ENCODE measurements at places on chromosomes 3 and 15.

DNA sequence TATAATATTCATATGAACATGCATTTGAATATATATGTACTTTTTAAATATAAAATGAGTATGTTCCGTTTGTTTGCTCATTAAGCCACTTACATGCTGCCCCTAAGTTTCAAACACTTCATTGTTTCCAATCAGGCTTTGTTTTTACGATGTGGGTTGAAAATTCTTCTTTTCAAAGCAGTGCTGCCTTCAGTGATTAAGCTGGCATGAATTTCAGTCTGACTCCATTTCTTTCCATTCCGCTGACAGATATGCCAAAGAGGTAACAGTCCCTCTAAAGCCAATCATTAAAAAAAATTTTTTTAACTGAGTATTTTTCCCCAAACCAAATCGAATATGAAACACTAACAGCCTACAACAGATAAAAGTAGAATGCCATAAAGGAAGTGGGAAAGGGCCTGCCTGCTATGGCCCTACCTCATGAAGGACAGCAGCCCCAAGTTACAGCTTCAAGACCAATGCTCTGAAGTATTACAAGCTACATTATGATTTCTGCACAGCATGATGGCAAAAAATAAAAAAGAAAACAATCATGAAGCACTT, 40.0 kb downstream of the DCUN1D1 start:
- DNase-seq = no peak

DNA sequence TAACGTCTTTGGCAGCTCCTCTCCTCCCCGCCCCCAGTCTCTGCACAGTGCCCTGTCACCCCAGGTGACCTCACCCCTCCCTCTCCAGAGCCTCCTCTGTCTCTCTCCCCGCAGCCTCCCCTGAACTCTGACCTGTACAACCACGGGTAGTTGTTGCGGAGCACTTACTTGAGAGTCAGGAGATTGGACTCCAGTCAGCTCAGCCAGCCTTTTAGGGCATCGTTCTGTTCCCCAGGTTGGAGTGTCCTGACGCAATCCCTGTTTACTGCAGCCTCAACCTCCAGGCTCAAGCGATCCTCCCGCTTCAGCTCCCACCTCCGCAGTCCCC, 177.7 kb downstream of the UACA start:
- no peak for DNase-seq

DNA sequence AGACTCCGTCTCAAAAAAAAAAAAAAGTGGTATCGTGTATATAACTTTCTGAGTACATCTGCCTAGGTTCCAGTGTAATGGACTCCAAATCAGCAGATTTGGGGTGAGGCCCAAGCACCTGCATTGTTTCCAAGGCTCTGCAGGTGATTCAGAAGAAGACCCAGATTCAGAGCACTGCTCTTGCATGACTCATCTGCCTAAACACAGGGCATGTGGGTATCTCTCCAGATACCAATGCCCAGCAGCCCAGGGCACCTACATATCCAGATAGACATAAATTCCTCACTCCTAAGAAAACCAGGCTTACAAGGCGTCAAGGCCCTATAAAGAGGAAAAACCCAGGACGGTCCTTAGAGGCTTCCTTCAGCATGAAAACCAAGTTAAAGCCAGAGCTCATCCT, 24.3 kb downstream of the NDUFAF1 start:
- no peak for DNase-seq

GRCh38 chr3:189132839-189133238, 38.9 kb upstream of the TPRG1 start:
- DNase-seq = no peak

- DNase-seq = no peak
Observed at GRCh38 chr15:84983711-84984110, 2.1 kb downstream of the PDE8A start.

GRCh38 chr15:78626381-78626995, 5.7 kb upstream of the CHRNA3 start:
- DNase-seq = no peak

GRCh38 chr3:131750256-131750655, 247.5 kb upstream of the MRPL3 start:
- DNase-seq = no peak

DNA sequence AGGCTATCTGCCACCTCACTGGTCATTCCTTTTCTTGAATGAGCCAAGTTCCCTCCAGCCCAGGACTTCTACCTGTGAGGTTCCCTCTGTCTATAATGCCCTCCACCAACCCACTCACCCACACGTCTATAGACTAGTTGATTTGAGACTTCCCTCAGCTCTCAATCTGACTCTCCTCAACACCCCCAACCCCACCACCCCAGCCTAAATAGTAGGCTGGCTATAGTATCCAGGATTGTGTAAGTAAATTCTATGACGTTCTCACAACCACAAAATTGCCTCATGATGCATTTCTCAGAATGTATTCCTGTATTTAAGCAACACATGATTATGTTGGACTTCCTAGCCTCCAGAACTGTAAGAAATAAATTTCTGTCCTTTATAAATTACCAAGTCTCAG, 2.2 kb downstream of the PLSCR1 start:
- DNase-seq = no peak

DNA sequence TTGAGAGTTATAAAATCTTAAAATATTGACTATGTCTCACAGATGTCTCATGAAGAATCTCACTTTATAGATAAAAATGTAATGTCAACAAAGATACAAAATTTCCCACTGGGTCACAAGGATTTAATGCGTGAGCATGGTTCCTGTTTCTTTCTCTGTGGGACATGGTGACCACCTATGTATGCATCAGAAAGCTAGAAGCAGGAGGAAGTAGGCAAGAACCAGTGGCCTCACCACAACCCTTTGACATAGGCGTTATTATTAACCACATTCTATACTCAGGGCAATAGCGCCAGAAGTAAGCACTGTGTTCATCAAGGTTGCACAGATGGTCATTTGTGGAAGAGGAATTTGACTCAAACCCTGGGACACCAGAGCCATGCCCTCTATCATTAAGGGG, 11.7 kb upstream of the ADAMTS17 start:
- no peak for DNase-seq

DNA sequence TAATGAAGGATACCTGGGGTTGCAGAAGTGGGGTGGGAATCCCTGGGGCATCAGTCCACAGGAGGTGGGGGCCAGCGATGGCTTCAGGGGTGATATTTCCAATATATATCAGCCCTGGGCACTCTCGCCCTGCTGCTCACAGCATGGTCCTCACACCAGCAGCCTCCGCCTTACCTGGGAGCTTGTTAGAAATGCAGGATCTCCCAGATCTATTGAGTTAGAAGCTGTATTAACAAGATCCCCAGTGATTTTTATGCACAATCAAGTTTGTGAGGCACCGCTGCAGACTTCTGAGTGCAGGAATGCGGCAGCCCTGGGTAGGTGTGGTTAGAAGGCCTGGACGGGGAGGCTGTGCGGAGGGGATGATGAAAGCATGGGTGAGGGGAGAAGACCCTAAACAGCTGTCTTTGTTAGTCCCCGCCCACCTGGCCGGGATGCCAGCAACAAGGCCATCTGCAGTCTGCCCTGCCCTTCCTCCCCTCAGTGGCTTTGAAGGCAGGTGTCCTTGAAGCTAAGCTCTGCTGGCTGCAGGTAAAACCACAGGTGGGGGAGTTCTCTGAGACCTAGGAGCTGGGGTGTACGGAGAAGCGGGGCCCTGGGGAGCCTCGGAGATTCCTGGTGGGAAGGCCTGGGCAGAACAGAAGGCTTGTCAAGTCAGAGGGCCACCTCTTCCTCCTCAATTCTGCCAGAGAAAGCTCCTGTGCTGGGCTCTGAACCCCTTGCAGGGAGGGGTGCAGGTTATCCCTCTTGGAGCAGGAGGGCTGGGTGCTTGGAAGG, 11.4 kb downstream of the FAM107A start:
- DNase-seq = no peak

DNA sequence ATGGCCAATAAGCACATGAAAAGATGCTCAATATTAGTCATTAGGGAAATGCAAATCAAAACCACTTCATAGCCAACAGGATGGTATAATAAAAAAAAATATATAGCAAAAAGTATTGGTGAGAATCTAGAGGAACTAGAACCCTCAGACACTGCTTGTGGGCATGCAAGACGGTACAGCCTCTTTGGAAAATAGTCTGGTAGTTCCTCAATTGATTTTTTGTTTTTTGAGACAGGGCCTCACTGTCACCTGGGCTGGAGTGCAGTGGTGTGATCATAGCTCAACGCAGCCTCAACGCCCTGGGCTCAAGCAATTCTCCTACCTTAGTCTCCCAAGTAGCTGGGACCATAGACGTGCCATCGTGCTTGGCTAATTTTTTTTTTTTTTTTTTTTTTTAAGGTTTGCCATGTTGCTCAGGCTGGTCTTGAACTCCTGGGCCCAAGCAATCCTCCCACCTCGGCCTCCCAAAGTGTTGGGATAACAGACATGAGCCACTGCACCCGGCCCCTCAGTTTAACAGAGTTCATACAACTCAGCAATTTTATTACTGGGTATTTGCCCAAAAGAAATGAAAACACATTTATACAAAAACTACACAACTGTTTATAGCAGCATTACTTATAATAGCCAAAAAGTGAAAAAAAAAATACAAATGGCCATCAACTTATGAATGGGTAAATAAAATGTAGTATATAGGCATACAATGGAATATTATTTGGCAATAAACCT, 5.1 kb downstream of the PRC1 start:
- DNase-seq = no peak

GRCh38 chr15:101242999-101243336, 8.9 kb downstream of the CHSY1 start:
- DNase-seq = no peak

DNA sequence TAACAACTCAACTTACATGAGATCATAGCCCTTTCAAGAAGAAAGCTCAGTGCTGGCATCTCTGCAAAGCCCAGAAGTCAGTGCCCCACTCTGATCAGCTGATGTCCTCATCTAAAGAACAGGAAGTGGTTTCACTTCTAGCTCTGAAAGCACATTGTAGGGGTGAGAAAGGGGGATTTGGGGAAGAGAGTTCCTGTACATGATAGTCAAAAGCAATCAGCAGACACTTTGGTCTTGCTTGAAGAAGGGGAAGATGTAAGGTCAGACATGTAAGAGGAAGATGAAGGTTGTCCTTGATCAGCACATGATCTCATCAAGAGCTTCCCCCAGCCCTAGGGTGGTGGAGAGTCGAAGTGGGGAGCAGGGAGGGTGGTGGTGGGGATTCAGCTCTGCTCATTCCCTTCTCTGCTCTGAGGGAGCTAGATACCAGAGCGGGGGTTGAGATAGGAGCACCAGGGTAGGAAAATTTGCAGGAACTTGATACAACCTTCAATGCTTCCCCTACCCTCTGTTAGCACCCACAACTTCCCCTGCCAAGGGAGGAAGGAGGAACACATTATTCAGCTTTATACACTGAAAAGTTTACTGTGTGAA, 76.4 kb upstream of the ETV5 start:
- DNase-seq = no peak
